ENCODE measurements at places on chromosomes 6 and 20.

GRCh38 chr6:21110684-21111083 is 482.9 kb upstream of the SOX4 start:
- no peak for DNase-seq

DNA sequence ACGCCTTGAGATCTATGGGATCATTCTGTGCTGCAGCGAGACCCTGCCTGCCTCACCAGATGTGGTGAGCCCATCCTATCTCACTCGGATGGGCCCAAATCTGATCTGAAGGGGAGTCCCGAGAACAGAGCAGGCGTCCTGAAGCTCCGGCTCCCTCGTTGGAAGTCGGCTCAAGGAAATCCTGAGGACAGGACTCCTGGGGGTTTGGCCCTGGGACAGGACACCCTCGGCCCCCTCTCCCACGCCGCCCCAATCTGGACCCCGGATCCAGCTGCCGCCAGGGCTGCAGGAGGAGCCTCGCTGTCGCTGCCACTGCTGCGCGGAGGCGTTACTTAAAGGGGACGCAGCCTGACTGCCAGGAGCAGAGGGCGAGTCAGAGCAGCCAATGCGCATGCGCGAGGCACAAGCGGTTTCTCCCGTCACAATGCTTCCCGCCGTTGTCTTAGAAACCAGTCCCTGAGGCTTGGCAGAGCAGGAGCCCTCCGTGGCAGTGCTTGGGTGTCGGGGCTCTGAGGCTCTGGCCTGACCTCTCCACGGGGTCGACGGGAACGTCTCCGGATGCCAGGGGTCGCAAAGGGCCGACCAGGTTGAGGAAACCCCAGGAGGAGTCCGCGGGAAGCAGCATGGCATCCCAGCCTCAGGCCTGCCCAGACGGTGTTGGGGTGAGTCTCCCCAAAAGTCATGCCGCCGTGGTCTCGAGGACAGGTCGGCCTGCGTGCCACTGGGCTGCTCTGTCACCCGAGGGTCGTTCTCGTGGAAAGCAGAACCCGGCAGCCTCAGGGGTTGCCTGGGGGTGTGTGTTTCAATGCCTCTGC is 1567.8 kb upstream of the DEFB115 start:
- peak; percentile 41 for DNase-seq

GRCh38 chr6:136873748-136874147 is 48.4 kb upstream of the SLC35D3 start:
- no peak for DNase-seq

- no peak for DNase-seq
Observed at GRCh38 chr20:24933266-24933908, 15.7 kb upstream of the CST7 start.

- no peak for DNase-seq
Observed at GRCh38 chr20:57159193-57159851, 107.1 kb downstream of the BMP7 start.

DNA sequence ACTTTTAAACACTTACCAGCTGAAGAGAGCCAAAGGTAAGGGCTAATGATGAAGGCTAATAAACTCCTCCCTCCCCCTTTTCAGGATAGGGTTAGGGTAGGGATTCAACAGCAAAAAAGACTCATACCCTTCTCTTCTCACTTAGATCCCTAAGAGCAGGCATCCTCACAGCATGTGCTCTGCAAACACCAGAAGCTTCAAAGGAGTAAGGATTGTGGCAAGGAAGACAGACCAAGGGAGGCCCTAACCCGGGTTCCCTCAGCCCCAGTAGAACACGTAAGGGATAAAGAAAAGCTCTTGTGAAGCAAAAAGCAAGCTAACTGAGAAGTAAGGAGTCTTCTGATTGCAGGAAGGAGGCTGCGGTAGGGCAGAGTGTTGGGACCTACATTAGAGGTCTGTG is 11.6 kb downstream of the MAP3K7 start:
- DNase-seq = no peak

DNA sequence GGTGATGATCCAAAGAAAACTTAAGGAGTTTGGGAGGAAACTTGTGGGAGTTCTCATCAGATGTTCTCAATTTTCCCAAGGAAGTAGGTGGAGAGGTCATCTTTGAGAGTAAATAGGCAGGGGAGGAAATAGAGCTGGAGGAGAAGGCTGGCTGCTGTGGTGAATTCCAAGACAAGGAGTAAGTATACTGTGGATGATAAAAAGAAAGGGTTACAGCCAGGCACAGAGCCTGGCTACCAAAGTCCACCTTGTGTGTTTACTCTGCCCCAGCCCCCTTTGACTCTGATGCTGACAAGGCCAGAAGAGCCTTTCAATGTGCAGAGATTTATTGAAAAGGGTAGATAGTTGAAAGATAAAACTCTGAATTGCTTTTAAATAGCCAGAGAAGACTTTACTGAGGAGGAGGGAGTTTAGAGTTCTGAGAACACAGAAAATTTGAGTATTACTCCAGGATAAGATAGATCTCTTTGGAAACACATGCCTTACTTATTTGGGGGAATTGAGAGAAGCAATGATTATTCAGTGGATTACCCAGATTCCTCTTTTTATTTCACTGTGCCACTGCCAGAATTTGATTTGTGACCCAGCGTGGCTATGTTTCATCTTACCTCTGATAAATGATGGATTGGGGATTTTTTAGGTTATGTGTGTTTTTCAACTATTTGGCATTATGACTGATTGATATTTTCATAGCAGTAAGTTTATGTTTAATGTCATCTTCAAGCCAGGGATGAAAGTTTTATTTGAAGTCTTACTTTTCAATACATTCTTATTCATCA is 182.6 kb upstream of the JAG1 start:
- no peak for DNase-seq

DNA sequence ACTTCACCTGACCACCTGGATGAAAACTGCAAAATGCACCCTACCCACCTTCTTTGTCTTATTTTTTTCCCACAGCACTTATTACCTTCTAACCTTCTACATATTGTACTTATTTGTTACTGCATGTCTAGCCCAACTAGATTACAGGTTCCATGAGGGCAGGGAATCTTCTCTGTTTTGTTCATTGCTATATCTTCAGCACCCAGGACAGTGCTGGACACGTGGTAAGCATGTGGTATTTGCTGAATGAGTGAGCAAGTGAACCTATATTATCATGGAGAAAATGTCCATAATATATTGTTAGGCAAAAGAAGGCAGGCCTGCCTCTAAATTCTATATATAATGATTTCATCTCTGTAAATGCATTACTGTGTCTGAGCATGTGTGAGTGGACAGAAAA is 107.0 kb downstream of the TRERF1 start:
- DNase-seq = no peak

- no peak for DNase-seq
Observed at GRCh38 chr6:116420341-116420740, 40.8 kb upstream of the CALHM6 start.

GRCh38 chr6:52143551-52143950 is 42.6 kb upstream of the IL17A start:
- no peak for DNase-seq
